ENCODE measurements at places on chromosomes 1 and 21.

GRCh38 chr21:15309022-15309590 is 244.3 kb upstream of the NRIP1 start:
- no peak for DNase-seq

DNA sequence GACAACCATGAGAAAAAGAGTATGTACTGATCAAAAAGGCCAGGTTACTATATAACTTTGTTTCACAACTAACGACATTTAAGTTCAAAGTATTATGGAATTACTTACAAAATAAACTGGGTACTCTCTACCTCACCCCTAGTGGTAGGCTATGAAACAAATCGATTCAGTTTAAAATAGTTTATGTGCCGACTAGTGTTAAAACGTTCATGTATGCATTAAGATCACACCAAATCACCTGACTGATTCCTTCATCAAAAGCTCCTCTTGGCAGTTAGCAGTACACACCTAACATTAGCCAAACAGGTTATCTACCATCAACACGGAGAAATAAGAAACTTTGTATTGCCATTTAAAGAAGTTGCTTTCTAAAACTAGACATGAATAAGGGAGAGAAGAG is 137.1 kb downstream of the AKT3 start:
- no peak for DNase-seq

GRCh38 chr1:53553734-53554509 is 94.7 kb downstream of the DMRTB1 start:
- no peak for DNase-seq

DNA sequence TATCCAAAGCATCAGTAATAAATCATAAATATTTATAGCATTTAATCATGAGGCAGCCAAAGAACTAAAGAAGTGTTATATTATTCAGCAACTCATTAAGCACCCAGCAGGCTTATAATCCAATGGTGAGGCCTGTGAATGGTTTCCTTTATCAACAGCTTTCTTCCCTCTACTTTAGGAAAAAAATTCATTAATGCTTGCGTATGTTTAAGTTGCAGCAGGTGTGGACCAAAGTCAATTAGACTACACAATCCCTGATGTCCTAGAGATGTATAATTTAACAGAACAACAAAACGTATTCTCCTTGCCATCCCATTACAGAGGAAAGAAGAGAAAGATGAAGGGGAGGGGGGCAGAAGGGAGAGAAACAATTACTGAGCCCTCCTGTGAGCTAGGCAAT is 87.7 kb upstream of the MAGI3 start:
- DNase-seq = no peak

DNA sequence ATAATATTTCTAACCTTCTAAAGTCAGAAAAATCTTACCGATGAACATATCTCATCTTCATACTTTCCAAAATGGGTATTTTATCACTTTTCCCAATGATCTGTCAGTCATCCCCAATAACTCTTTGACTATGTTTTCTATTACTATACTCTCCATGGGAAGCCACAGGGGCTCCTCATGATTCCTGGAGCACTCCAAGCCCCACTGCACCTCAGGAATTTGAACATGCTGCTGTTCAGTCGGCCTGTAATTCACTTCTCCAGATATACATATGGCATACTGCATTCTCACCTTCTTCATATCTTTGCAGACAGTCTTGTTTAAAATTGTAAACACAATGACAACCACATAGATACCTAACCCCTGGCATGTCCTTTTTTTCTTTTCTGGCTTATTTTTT is 333.0 kb downstream of the BRINP3 start:
- DNase-seq = no peak

GRCh38 chr1:94672934-94673333 is 131.4 kb upstream of the F3 start:
- DNase-seq = no peak

GRCh38 chr1:22418933-22419382 is 32.7 kb upstream of the ZBTB40 start:
- no peak for DNase-seq

- no peak for DNase-seq
These were observed 20.9 kb downstream of the NTMT2 start for GRCh38 chr1:170166518-170167180.

- DNase-seq = no peak
These were observed 38.1 kb upstream of the LBR start for GRCh38 chr1:225465793-225466517.

DNA sequence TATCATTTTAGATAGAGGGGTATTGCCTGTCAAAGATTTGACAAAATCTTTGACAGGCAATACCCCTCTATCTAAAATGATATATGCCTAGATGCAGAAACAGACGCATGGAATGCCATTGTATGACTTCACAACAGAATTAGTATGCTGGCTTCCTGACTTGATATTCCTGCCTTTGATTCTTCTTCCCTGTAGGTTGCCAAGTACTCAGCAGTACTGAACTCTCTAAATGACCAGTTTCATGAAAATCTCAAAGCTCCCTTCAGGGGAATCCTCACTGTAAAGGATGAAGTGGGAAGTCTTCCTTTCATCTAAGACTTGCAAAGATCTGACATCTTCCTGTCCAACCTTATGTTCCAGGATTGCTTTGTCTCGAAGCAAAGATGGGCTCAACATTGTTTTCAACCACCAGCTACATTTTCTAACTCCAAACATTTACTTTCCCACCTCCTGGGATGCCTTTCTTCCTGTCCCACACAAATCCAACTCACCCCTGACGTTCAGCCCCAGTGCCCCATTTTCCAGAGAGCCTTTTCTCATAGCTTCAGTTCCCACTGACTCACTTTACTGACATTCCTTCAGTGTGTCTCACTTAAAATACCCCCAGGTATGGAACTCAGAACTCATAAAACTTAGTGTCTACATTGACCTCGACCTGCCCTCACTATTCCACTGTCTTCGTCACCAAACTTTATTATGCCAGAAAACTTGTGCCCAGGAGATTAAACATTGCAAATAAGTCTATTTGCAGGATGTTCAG is 67.3 kb upstream of the KCNJ6 start:
- DNase-seq = no peak

DNA sequence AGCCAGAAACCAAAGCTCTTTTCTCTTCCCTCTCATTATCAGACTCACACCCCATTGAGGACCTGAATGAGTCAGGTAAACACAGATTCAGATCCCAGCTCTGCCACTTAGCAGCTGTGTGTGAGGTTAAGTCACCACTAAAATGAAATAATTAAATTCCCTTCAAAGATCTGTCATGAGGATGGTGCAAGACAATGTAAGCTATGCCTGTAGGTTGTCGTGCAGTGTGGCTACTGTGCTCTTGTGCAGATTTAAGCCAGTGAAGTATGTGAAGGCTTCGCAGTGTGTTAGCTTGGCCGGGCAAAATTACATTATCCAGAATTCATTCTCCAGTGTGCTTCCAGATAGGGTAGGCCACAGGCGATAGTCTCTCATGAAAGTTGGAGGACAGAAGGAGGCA is 13.6 kb downstream of the UBL4B start:
- DNase-seq = no peak

DNA sequence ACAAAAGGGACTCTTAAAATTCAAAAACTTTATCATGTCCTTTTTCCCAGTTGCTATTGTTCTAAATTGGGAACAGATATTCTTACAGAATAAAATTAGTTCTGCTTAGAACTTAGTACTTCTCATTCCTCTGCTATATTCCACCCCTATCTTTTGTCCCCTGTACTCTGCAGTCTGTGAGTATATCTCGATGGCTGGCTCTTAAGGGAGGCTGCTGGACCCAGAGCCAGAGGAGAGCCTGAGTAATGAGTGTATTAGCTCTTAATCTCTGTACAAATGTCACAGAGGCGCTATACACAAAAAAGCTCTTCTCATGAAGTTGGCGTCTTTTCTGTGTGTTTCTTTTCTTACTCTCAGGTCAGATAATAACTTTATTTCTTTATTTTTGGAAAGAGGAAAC is 423.4 kb downstream of the ZP4 start:
- no peak for DNase-seq

DNA sequence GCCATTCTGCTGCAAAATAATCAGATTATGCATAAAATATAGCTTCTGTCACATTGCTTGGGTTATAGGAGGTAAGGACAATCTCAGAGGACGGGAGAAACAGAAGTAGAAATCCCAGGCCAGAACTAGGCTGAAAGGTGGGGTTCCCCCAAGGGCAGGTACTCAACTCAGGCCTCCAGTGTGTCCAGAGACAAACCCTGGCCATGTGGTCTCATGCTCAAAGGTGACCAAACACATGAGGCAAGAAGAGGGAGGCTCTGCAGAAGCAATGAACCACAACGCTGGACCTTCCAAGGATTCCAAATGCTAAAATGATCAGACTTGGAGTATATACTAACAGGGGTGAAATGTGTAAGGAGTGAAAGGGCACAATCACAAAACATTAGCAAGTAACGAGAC is 103.8 kb downstream of the DMRTB1 start:
- DNase-seq = no peak

DNA sequence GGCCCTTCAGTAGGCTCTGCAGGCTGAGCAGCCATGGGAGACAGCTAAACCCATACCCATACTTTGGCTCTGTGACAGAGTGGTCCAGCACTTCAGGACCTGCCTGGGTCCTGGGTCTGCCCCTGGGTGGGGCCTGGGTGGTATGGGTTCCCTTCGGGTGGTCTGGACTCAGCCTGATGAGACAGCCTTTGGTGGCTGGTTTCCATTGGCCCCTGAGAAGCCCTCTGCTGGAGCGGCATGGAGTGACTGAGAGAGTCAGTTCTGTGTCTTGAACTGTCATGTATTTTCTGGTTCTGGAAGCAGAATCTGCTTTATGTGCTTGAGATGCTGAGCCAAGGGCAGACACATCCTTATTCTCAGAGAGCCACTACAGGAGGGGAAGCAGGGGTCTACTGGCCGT is 31.3 kb upstream of the KCNA2 start:
- DNase-seq = no peak

GRCh38 chr1:48229317-48229716 is 6.8 kb downstream of the SLC5A9 start:
- no peak for DNase-seq

DNA sequence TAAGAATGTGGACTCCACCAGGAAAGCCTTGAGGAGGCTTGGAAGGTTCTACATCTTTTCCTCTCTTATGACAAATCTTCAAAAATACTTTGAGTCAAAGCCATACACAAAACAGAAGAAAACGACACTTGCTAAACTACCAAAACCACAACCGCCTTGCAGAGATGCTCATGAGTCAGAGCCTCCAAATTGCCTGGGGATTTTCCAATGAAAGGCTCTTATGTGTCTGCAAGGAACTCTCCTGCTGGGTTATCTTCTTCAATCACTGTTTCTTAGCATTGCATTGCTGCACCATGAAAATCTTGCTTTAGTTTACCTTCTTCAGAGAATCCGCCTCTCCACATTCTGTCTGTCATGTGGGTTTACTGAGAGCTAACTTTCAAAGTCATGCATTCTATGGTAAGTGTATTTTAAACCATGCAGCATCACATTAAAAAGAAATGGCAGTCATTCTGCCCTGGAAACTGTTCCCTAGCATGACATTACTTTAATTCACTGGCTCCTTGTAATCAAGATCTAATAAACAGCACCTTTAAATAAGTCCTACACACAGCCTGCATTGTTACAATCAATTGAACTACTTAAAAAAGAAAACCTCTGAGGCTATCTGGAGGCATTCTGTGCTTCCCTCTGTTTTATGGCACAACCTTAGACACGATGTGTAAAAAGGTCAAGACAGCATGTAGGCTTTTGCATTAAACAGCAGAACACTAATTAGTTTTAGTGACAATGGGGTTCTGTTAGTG is 210.0 kb upstream of the FOXD3 start:
- DNase-seq = no peak

DNA sequence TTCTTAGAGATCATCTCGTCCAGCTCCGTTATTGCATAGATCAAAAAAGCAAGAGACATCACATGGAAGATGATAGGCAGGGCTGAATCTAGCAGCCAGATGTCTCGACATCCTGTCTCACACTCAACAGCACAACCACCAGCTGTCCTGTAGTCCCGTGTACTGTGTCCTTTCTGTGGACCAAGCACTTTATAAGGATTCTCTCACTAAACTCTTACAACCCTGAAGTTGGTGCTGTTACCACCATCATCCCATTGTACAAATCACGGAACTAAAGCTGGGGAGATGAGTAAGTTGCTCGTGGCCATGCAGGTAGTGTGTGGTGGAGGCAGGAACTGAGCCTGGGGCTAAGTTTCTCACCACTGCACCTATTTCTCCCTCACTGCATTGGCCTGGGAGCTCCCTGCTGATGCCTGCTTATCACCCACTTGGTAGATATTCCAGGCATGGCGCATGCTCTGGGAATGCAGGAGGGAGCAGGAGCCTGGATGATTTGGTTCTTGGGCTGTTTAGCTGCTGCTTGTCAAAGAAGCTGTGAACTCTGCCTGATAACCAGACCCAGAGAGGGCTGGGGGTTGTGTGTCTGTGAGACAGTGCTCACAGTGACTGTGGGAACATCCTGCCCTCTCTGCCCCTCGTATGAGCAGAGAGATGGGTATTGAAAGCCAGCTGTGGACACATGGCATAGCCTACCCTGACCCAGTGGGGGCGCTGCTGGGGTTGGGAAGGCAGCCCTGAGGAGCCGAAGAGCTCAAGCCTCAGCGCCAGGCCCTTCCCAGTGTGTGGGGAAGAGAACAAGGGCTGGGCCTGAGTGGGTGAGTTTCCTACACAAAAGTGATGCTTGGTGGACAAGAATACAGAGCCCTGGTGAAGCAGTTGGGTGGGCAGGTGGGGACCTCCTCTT is 13.6 kb downstream of the PPFIA4 start:
- DNase-seq = no peak

DNA sequence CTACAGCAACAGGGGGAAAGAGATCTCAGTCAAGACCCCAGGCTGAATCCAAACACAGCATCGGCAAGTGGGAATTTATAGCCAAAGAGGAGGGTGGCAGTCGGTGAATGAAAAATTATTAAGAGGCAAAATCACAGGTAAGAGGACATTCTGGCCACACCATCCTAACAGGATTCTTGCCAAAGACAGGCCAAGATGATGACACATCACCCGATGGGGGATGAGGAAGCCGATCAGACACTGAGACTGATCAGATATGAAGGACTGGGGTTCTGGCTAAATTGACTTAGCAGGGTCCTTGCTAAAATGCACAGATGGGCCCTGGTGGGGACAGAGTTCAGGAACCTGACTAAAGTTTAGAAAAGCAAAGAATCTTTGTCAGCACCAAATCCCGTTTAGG is 402.2 kb downstream of the SMYD3 start:
- no peak for DNase-seq

- no peak for DNase-seq
These were observed 11.8 kb downstream of the NUAK2 start for GRCh38 chr1:205309741-205310140.

- no peak for DNase-seq
These were observed 7.4 kb downstream of the GJA4 start for GRCh38 chr1:34800214-34800613.

DNA sequence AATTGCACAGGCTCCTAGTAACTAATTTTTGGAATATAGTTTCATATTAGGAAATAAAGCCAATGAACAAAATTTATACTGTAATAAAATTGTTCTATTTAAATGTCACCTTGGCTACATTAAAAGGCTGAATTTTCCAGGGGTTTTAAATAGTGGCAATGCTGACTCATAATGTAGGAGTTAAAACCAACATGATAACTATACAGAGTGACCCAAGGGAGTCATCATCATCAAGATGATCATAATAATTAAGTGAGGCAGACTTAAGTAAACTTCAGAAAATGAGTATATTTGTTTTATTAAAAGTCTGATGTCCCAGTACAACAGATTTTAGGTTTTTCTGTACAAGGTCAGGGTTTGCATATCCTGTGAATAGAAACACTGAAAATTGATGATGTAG is 183.4 kb downstream of the PLPPR4 start:
- DNase-seq = no peak

GRCh38 chr1:213075725-213076124 is 24.7 kb downstream of the RPS6KC1 start:
- no peak for DNase-seq
